ENCODE measurements at places on chromosomes 11 and 22.

- no peak for DNase-seq
These were observed 22.0 kb upstream of the TFIP11 start for GRCh38 chr22:26534171-26534855.

DNA sequence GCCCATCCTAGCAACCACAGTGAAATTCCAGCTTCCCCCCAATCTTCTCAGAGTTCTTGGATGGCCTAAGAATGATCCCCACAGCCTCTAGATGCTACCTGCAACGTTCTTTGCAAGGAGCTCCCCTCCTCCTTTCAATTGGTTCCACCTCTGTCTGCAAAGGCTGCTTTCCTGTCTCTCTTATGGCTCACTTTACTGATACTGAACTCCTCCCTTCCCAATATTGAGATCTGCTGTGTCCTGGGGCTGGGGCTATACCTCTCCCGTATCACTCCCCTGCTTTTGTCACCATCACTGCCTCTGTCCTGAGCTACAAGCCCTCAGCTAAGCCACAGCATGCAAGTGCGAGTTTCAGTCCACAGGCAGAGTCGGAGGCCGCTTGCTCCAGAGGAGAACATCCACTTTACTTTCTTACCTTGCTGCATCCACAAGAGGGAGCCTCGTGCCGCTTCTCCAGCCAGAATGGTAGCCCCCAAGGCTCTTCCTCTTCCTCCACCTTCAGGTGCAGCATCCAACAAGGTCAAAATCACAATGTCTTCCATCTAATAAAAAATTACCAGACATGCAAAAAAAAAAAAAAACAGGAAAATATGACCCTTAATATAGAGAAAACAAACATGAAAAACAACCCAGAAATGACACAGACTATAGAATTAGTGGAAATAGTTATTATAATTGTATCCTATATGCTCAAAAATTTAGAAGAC is 48.6 kb upstream of the TMEM45B start:
- peak; percentile 12 for DNase-seq

DNA sequence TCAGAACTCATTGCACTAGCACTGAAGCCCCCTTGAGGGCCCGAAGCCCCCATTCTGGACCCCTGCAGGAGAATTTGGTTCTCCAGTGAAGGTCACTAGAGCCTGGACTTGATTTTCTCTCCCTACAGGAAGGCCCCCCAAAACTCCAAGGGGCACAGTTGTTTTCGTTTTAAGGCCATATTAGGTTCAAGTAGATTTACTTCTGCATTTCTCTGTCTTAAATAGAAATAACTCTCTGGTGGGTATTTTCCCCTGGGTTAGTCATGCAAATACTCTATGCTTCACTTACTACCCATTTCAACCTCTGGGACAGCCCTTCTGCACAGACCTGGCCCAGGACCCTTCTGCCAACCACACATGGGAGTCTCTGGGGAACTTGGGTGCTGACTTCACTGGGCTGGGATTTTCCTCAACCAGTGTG is 41.6 kb downstream of the WEE1 start:
- no peak for DNase-seq

DNA sequence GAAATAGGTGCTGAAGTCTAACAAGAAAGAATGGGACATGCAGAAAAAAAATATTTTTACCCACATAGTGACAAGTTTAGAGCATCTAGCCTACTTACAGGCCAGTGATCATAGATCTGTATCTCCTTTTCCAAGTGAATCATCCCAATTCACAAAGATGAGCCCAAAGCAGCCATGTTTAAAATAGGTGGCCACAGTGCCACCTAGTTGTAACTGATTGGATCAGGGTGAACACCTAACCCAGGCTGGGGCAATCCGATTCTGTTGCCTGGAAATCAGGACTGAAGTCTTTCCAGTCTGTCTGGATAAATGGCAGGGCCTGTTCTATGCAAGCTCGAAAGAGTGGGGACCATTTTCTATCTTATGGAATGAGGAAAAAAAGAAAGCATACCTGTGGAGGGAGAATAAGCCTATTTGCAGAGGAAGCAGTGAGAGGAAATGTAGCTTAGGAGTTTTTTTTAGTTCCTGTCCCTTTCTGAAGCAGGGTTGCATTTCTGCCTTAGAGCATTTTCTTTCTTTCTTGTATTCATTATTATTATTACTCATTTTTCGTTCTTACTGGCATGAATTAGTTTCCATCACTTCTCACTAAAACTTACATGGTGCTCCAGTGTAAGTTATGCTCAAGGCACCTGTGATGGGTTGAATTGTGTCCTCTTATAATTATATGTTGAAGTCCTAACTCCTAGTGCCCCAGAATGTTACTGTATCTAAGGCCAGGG is 113.2 kb upstream of the RAG2 start:
- no peak for DNase-seq

- no peak for DNase-seq
These were observed 25.5 kb downstream of the RTN4R start for GRCh38 chr22:20242393-20243175.

GRCh38 chr11:113444502-113445123 is 30.6 kb downstream of the DRD2 start:
- no peak for DNase-seq

DNA sequence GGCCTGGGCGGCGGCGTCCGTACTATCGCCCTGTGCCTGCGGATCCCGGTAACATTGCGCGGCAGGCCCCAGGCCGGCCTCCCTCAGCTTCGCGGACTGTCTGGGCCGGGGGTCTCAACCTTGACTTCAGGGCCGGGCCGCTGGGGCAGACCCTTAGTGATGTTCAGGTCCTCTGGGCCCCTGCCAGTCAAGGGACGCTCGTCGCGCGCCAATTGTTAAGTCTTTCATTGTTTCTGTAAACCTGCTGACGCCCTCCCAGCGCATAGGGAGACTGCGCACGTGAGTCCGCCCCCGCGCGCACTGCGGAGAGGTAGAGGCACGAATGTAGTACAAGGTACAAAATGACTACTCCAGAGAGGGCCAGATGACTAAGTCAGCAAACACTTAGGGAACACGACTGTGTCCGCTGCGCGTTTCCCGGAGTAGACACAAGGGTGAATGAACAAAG is 451 bp upstream of the HDHD5 start:
- DNase-seq = peak; percentile 49

All from astrocyte (in vitro differentiated cells and primary cell).